NK-92 treated with Interleukin-12 subunit alpha and Interleukin-12 subunit beta, amount 100 ng/mL, for 24 hours (cell line): ENCODE measurements at places on chromosomes 6 and 20.

- no peak for DNase-seq
Observed at GRCh38 chr6:4687989-4688947, 87.9 kb upstream of the CDYL start.

- no peak for DNase-seq
Observed at GRCh38 chr20:53829255-53829723, 235.7 kb upstream of the ZNF217 start.

DNA sequence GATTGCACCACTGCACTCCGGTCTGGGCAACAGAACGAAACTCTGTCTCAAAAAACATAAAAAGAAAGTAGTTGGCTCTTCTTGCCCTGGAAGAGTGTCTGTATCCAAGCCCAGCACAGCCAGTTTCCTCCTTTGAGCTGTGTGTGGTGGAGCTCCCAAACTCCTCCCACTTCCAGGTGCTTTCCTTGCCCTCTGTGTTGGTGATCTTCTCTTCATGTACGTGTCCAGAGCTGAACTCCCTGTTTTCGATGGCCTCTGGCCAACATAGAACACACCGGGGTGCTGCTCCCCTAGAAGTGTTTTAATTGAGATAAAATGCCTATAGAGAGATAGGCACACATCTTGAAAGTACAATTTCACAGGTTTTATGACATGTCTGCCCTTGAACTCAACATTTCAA is 16.7 kb upstream of the SGK2 start:
- no peak for DNase-seq

- DNase-seq: no peak
Observed at GRCh38 chr6:135578976-135579375, 81.4 kb upstream of the AHI1 start.

DNA sequence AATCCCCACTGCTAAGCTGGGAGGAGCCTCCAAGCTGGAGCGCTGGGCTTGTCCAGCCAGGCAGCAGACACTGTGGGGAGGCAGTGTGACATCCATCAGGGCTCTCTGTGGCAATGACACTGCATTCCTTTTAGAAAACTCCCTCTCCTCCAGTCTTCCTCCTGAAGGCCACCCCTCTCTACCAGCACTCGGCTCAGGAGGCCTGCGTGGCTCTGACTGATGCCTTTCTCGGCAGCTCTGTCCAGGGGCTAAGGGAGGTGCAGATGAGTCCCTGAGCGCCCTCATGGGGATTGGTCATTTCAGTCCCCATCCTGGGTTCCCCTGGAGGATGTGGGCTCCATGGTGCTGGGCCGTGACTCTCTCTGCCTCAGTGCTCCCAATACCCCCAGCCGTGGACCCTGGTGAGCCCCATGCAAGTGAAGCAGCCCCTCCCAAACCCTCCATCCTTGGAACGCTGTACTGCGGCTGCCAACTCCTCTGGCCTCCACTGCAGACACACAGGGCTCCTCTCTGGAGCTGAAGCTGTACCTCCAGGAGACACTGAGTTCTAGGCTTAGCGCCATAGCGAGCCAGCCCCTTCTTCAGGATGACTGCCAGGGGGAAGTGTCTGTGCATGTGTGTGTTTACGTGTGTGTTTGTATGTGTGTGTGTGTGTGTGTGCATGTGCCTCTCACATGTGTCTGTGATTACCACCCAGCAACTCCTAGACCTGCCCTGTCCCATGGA is 209.6 kb downstream of the ERMARD start:
- DNase-seq: no peak

DNA sequence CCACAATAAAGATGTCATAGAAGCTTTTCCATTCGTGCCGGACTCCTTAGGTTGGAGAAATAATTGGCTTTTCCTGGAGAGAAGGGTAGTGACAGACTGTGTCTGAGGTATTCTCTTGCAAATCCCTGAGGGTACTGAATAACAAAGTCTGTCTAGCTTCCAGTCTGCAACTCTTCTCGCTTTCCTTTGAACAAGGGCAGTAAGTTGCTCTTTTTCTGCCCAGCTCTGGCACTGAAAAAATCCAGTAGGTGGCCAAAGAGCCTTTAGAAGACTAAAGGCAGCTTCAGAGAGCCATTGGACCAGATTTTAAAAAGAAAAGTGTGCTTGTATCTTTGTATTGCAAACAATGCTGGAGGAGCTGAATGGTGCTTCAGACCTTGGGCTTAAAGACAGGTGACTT is 20.7 kb upstream of the RREB1 start:
- no peak for DNase-seq

- DNase-seq: no peak
Observed at GRCh38 chr6:128696691-128697689, 176.6 kb upstream of the PTPRK start.

DNA sequence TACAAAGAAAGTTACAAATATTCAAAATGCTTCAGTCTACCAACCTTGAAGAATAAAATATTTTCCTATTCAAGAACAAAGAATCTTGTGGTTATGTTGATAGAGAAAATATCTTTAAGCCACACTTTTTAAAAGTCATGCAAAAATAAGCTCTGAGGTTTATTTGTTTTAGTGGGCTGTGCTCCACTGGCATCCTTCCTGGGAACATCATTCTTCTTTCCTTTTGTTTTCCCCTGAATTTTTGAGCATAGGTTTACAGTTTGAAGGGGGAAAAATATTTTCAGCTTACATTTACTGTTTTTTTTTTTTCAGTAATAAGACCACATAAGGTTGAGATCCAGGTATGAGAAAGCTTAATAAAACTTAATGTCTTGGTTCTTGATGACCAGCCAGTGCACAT is 72.0 kb upstream of the BACH2 start:
- no peak for DNase-seq

DNA sequence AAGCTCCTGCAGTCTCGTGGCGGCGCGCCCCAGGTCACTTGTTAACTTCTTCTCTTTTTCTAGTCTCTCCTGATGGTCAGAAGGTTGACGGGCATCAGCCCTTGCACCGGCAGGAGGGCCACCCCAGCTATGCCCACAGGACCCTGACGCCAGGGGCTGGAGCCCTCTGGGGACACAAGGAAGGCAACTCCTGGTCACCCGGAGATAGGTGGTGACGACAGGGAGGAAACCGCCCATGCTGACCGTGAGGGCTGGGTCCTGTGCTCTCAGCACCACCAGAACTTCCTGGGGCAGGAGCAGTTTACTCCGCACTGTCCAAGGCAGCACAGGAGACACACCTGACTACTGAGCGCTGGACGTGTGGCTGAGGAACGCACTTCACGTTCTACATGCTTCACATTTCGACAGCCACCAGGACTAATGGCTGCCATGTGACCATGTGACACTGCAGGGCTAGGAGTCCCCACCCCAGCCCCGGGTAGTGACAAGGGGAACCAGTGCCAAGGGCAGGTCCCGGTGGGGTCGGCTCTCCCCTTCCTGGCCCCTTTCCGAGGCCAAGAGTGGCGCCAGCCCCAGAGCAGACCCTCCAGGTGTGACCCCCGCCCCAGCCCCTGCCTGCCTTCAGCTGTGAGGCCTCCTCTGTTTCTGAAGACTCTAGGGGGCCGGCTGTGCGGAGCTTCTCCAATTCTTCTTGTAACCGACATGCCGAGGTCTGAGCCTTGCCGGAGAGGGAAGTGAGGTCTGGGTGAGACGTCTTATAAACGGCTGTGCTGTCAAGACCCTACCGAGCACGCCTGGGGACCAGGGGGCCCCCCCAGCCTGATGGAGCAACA is 45.2 kb downstream of the DSTN start:
- DNase-seq: no peak

DNA sequence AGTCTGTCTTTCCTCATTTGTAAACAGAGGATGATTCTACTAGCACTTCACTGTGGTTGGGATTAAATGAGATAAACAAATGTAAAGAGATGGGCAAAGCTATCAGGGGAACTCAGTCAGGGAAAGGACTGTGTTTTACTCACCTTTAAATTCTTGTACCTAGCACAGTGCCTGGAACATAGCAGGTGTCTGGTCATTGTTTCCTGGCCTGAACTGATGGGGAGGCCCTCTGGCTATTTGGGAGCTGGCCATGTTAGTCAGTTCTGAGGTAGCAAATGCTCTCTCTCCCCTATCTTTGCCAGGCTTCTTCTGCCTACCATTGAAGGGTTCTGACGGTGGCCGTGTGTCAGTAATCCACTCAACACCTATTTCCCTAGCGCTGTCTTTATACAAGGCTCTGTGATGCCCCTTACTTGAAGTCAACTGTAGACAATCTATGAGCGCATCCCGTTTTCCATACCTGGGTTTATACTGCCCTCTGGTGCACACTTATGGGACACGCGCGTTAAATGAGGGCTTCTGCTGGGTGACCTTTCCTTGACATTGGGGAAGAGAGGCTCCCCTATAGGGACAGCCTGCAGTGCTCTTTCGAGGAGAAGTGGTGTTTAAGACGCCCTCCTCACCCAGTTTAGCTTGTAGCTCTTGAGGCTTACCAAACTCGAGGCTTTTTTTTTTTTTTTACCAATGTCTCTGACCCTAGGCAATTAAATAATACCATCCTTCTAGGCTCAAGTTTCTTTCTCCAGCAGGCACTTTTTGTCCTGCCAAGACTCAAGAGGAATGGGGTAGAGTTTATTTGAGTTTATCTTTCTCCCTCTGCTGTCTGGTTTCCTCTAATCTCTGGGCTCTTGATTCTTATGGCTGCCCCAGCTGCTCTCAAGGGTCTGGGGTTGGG is 4.0 kb upstream of the SPATS1 start:
- peak; percentile 33 for DNase-seq

DNA sequence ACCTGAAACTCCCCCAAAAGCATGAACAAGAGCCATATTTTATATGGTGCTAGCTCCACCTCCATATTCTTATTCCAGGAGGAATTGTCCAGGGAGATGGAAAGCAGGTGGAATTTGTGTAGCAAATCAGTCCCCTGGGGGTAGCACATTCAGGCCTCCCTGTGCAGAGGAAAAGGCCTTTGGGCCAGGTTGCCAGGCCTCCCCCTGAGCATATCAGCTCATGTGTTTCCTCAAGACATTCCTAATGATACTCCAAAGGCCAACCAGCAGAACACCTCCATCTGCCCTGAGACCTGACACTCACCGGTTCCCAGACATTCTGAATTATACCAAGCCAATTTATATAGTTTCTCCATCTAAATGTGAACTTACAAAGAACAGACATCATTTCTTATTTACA is 2.6 kb upstream of the BANF2 start:
- no peak for DNase-seq

- DNase-seq: no peak
Observed at GRCh38 chr6:31878726-31879125, at the start of gene SLC44A4. SLC44A4 (minus strand) TSS chr6:31878997; CDS start chr6:31878980, 17 bp downstream.

DNA sequence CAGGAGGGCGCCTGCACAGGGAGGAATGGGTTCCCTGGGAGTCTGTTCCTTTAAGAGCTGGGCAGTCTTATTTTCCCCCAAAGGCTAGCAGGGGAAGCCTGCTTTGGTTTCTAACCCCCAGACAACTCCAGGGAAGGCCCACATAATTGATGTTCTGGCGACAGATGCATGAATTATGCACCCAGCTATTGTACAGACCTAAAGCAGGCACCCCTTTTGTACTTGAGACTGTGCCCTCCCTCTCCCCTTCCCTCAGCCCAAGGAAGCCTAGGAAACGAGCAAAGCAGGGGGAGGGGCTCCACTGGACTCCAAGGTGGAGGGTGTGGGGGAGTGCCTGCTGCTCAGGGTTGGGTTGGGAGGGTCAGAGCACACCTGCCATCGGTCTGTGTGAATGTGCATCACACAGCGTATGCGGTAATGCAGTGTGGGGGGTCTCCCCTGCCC is 102.1 kb downstream of the KCNB1 start:
- no peak for DNase-seq

DNA sequence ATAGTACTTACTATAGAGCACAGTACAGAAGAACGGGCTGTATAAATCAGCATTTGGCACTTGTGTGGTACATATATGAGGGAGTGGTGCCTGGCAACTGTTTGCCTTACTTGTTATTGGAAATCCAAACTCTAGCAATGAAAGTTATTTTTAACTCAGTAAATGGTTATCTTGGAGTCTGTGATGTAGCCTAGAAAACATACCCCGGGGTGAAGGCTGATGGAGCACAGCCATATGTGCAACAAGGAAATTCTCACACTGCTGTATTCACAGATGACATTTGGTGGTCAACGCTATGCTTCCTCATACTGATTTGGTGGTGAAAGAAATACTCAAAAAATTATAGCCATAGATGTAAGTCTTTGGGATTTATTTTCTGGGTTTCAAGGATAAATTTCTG is 807.5 kb upstream of the FLRT3 start:
- no peak for DNase-seq

DNA sequence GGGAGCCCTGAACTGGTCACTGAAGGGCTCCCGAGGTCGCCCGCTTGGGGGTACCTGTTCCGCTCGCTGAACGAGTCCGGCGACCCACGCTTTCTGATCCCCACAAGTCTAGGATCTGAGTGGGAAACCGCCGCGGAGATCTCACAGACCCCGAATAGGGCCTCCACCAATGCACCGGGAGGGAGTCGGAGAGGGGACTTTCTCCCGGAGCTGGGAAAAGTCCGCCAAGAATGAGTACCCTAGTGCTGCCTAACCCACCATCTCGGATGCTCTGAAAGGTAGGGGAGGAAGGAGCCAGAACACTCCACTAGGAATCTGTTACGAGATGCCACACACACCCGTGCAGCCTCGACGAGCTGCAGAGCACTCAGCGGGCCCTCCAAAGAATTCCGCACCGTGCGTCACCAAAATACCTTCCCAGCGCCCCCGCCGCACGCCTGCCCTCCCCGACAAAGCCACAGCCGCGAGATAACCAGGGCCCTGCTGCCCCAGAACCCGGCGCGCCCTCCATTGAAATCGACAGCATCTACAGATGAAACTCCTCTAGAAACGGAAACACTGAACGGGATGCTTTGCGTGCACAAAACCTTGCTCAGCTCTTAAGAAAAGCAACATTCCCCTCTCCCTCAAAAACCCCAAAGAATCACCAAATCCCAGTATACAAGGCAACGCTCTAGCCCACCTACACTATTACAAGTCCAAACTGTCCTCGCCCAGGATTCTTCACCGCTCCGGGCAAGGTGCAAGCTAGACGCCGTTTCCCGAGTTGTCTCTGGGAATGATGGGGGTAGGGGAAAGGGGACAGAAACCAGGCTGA is 686 bp downstream of the COL12A1 start:
- no peak for DNase-seq

- DNase-seq: peak; percentile 11
Observed at GRCh38 chr6:101396548-101397173, 3.2 kb downstream of the GRIK2 start.

DNA sequence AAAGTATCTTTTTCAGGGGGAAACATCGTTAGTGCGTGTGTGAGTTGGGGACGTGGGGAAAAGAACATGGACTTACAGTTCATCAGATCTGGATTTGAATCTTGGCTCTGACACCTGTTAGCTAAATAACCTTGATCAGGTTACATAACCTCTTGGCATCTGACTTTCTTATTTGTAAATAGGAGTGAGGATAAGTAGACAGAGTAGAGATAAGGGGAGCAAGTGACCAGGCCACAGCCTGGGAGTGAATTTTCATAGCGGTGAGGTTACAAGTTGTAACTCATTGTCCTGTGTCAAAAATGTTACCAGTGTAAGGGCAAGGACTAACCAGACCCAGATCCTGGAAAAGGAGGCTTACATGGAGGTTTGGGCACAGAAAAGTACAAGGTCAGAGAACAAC is 733.5 kb upstream of the MMS22L start:
- no peak for DNase-seq

GRCh38 chr6:77025736-77026223 is 437.5 kb downstream of the HTR1B start:
- no peak for DNase-seq
